ENCODE measurements at places on chromosomes 5 and 9.
A peak's percentile ranks its signal among the peaks of the same experiment; 100 is the strongest.

GRCh38 chr5:133794771-133795415 is 173.5 kb downstream of the C5orf15 start:
- no peak for DNase-seq

GRCh38 chr9:75504721-75505120 is 385.8 kb upstream of the PCSK5 start:
- no peak for DNase-seq

DNA sequence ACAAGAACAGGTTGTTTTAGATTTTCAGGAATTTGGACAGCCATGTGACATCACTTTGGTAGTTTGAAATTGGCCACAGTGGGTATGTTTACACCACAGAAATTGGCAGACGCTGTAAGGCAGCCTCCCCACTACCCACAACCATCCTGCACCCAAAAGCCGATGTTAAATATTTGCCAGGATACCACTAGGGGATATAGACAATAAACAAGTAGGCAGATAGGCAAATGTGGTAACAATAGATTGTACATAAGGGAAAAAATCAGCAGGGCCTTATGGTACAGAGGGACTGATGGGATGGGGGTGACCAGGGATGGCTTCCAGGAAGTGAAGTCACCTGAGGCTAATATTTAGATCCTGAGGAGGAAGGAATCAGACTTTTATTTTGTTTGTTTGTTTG is 31.1 kb upstream of the DUSP1 start:
- DNase-seq, result no peak

GRCh38 chr9:12056874-12057273 is 636.3 kb upstream of the TYRP1 start:
- no peak for DNase-seq

- DNase-seq, result peak; percentile 40
Observed at GRCh38 chr9:137691646-137692351, 73.0 kb downstream of the EHMT1 start.

DNA sequence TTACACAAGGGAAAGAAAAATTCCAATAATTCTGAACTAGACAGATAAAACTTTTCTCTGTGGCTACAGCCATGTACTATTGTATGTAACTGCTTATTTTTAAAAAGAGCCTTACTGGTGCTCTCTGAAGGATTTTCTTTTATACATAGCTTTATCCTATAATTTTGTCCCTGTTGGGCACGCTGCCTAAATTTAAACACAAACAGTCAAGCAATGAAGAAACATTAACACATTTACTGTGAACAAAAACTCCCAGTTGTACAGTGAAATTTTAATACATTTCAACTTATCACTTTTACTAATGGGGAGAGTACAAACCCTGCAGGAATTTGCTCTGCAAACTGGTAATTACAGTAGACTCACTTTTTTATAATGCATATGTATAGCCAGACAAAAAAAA is 273.3 kb downstream of the BNC2 start:
- no peak for DNase-seq

All from germinal center (tissue), 1 donor.